ENCODE measurements at places on chromosomes 6 and 20.

GRCh38 chr6:64685401-64685800, 1021.6 kb downstream of the EYS start:
- DNase-seq, result no peak

DNA sequence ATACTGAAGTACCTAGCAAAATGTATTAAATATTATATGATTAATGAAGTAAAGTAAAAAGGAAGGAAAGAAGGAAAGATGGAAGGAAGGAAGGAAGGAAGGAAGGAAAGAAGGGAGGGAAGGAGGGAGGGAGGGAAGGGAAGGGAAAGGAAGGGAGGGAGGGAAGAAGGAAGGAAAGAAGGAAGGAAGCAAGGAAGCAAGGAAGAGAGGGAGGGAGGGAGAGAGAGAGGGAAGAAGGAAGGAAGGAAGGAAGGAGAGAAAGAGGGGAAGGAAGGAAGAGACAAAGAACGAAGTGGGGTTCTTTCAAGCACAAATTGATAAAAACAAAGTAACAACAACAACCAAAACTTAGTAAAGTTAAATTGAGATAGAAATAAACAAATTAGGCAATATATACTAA, 622.3 kb upstream of the ADGRB3 start:
- no peak for DNase-seq

DNA sequence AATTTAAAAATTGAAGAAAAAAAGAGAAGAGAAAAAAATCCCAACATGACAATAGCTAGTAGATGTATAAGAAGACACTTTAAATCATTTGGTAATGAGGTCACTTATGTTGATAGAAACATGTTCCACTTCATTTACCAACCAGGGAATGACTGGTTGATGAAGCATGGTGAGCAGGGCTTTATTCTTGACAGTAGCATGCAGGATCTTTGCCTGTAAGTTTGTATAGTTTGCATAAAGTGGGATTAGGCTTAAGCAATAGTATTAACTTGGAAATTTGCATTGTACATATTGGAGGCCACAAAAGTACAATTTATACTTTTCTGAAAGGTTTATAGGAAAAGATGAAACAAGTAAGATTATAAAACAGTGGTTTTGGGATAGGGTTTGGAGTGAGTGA, 67.0 kb downstream of the NOX3 start:
- no peak for DNase-seq

DNA sequence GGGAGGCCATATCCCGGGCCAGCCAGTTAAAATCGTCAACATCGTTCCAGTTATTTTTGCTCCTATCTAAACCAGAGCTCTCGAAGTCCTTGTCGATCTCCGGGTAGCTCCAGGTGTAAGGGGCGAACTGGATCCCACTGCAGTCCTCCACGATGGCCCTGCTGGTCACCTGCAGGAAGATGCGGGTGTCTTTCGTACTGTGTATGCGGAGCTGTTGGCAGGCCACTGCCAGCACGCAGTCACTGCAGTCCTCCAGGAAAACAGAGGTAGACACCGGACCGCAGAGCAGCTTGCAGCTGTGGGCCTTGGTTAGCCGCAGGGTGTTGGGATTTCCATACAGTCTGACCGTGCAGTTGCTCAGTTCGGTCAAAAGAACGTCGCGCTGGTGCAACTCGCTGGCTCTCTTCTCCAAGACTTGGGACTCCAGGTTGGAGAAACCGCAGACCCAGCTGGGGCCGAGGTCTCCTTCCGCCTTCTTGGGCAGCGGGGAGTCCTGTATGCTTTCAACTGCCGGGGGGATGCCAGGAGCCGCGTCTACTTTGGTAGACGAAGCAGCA, 742 bp downstream of the TBCC start:
- DNase-seq, result peak; percentile 64

DNA sequence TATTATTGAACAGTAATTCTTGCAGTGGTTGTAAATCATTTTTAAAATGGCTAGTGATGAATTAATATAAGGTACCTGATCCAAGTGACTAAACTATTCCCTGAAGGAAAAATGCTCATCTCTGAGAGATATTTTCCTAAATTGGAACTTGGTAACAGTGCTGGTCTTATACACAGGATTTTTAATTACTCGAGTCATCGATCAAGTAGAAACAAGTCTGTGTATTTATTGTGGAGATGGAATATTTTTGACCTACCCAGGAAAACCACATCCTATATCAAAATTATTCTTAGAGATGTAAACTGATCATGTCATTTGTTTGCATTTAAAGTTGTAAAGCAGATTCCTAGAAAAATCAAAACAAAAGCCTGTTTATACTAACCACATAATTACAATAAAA, 166.9 kb downstream of the MOXD1 start:
- no peak for DNase-seq
